CD14-positive monocyte (primary cell): ENCODE measurements at places on chromosomes 11 and 22. TPM values are rescaled to one million over a fixed set of nuclear protein-coding genes. Genes with fewer than 3 reads are reported as not detected.
A peak's percentile ranks its signal among the peaks of the same experiment; 100 is the strongest.

- no peak for DNase-seq
Observed at GRCh38 chr22:21684492-21685163, 18.8 kb downstream of the PPIL2 start.

- no peak for DNase-seq
Observed at GRCh38 chr11:106733635-106734034, 284.6 kb downstream of the GUCY1A2 start.

GRCh38 chr22:37643225-37643847, 3.9 kb downstream of the SH3BP1 start:
- DNase-seq, result peak; percentile 59

GRCh38 chr11:19777377-19778102, 64.9 kb downstream of the NAV2 start:
- no peak for DNase-seq

Gene APOA4
- polyA plus RNA-seq, result not detected in 2 replicates
